ENCODE measurements at places on chromosomes 3 and 15.

- no peak for DNase-seq
Observed at GRCh38 chr3:39286771-39287170, 6.9 kb upstream of the CX3CR1 start.

- no peak for DNase-seq
Observed at GRCh38 chr15:85337425-85338074, 42.9 kb upstream of the AKAP13 start.

GRCh38 chr3:128397484-128397883 lies 69.2 kb downstream of the DNAJB8 start:
- no peak for DNase-seq

- no peak for DNase-seq
Observed at GRCh38 chr15:97319291-97319690, 641.2 kb upstream of the ARRDC4 start.

GRCh38 chr3:174035328-174035886 lies 637.9 kb downstream of the NLGN1 start:
- DNase-seq, result no peak

DNA sequence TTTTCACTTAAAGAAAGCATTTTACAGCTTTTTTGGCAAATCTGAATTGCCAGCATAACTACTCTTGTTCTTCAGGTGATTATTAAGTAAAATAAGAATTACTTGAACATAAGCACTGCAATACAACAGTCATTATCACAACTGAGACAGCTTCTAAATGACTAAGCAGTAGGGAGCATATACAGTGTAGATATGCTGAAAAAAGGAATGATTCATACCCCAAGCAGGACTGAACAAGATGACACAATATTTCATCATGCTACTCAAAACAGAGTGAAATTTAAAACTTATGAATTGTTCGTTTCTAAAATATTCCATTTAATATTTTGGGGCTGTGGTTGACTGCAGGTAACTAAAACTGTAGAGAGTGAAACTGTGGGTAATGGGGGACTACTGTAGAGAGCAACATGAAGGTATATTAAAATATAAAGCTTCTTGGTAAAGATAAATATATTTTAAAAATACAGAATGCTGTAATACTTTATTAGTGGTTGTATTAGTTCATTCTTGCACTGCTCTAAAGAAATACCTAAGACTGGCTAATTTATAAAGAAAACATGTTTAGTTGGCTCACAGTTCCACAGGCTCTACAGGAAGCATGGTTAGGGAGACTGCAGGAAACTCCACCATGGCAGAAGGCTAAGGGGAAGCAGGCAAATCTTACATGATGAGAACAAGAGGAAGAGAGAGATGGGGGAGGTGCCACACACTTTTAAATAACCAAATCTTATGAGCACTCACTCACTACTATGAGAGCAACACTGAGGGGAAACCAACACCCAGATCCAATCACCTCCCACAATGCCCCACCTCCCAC lies 84.8 kb downstream of the DCLK3 start:
- DNase-seq, result no peak

Data from CD4-positive, alpha-beta T cell treated with Interleukin-10 for 1 hour (primary cell).